Nephron progenitor cell (in vitro differentiated cells): ENCODE measurements at places on chromosomes 3 and 15.

DNA sequence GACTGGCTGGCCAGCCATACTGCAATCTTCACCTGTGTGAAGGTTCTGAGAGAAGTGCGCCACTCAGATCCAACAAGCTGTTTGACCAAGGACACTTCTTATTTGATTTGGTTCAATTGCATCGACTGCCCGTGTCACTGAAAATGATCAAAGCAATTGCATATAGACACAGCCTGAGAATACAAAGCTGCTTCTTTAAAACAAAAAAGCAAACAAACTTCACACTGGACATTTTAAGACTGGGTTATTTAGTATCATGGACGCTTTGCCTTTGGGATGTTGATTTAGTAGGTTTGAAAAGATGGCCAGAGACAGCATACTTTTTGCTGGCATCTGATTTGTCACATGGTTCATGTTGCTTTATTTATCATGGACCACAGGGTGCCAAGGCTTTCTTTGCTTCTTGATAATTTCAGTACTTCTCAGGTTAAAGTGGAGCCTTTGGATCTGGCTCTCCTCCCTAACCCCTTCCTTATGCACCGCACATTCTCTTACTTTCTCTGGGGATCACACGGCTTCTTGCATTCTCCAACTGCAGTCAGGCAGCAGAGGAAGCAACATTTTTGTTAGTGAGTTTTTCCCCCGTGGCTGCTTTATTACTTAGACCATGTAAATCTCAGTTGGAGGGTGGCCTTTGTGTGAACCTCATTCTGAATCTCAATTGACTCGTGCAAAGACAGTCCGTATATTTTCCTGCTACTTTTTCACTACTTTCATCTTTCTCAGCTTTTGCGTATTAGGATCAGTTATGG is 151.0 kb downstream of the CD47 start:
- no peak for DNase-seq

DNA sequence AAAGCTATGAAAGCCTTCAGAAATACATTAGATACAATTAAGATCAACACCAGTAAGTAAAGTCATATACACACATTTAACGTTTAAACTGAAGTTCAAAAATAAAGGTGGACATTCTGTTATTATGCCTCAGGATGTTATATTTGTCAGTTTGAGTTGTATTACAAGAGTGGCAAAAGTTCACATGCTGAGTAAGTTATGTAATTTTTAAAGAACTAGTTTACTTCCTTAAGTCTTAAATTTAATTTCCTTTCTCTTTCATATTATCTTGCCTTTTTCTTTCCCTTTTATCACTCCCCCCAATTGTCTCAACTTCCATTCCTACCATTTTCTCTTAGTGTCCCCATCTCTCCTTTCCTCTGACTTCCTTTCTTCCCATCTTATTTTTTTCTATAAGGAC is 4.9 kb upstream of the GPR87 start:
- no peak for DNase-seq

- DNase-seq: no peak
Measured at GRCh38 chr15:51846463-51847230, 17.2 kb downstream of the TMOD3 start.

DNA sequence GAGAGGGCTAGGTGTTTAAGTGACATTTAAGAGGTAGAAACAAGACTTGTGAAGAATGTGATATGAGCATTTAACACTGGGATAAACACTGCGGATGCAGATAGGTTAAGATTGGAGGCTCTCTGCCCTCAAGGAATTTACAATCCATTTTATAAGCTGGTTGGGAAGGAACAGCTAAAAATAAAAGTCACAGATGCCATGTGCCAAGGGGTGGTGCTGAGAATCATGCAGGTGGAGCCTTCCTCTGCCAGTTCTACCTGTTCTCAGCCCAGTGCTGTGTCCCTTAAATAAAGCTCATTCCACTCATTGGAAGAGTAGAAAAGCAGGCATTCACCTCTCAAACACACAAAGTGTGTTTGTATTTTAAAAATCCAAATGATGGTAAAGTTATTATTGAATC is 261.9 kb downstream of the THRB start:
- DNase-seq: no peak

- peak; percentile 85 for DNase-seq
Measured at GRCh38 chr3:58630076-58630709, 36.4 kb downstream of the FAM3D start.

DNA sequence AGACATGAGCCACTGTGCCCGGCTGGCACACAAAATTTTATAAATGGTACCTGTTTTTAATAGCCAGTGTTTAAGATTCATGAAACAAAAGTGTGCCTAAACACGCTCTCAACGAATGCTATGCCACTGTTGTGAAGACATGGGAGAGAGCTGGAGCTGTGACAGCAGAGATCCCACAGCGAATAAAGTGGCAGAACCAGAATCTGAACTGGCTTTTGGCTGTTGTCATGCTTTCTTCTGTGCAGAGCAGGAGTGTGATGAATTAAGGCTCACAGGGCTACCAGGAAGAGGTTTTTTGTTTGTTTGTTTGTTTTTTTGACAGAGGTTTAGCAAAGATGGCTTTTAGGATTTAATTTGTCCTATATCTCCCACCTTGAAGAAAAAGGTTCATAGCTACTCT is 14.5 kb downstream of the PTPRG start:
- DNase-seq: no peak

- no peak for DNase-seq
Measured at GRCh38 chr3:22117091-22117490, 366.1 kb upstream of the ZNF385D start.

GRCh38 chr3:72231439-72232196 is 446.7 kb upstream of the PROK2 start:
- no peak for DNase-seq

GRCh38 chr15:89071471-89071870 is 16.8 kb upstream of the ABHD2 start:
- no peak for DNase-seq

DNA sequence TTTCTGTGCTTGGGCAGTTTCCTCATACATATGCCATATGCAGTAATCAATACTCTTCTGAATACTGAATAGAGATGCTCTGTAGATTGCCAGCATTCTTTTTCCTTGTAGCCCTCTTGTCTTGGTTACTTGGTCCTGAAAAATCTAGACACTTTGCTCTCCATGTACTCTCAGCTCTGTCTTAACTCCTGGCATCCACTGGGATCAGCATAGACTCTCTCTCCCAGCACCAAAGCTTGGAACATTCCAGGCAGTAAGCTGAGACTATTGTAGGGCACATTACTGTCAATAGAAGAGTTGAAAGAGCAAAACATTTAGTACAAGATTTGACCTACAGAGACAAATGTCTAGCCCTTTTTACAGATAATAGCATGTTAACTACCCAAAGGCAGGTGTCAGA is 1100.3 kb downstream of the TBL1XR1 start:
- no peak for DNase-seq

DNA sequence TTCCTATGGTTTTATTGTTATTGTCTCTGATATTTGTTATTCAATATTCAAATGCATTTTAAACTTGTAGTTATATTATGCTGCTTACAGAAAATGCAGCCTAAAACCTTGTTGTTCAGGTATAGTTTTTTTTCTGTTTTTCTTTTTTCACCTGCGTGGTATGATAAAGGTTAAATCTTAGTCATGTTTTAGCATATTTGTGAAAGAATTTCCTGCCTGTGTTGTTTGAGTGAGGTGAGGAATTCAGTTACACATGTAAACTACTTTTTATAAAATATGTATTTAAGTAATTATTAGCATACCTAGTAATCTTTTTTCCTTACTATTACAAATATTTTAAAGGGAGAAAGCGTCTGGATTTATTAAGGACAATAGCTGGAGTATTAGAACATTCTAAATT is 90.0 kb upstream of the NAALADL2 start:
- DNase-seq: no peak

DNA sequence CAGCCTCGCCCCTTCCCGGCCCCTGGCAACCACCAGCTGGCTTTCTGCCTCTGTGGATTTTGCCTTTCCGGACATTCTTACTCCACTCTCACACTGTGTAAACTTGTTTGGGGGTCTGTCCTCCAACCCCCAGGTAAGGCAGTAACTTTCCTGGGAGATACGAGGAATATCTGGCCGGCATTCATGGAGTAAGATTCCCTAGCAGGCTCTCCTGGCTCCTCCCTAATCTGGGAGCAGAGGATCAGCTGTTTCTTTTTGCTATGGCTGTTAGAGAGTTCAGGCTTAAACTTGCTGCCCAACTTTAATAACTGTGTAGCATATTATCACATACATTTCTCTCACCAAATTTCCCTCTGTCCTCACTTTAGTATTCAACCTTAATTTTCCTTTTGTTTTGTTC is 64.3 kb downstream of the IGF2BP2 start:
- DNase-seq: no peak

DNA sequence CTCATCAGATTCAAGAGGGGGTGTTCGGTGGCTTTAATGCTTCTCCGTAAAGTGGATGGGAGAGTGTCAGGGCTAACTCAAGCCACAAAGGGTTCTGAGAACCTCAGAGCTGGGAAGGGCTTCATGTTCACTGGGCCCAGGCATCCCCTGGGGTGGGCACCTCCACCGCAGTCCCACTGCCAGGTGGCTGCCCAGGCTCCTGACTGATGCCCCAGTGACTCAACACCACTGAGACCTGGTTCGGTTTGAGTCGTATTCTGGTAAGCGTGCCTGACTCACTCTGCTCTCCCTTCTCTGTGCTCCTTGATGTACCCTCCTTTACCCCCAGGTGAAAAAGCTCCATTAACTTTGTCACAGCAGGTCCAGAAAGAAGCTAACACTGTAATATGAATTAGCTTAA is 304.6 kb downstream of the RPLP1 start:
- DNase-seq: no peak

DNA sequence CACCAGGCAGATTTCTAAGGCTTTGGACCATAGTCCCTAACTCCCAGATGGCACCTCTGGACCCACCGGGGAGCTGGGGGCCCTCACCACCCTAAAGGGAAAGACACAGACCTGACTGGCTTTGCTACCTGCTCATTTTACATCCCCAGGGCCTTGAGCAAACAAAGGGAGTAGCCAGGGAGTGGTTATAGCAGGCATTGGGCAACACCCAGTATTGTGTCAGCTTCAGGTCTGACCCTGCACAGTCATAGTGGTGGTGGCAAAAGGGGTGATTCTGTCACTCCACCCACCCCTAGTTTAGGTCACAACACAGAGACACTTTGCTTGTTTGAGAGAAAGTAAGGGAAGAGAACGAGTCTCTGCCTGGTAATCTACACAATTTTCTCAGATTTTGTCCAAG is 352.5 kb downstream of the DIPK2A start:
- no peak for DNase-seq

DNA sequence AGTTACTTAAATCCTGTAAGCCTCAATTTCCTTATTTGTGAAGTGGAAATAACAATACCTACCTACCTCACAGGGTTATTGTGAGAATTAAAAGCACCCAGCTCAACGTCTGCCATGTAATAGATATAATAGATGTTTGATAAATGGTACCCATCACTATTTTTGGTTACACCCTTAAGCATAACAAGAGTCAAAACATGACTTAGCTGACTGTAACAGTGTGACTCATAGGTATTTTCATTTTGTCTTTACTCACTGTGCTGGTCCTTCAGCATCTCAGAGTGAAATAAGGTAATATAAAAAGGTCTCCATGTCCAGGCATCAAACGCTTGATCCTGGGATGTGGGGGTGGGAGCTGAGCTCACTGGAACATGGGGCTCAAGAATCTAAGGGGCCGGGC is 3.1 kb downstream of the CPLX3 start:
- no peak for DNase-seq

DNA sequence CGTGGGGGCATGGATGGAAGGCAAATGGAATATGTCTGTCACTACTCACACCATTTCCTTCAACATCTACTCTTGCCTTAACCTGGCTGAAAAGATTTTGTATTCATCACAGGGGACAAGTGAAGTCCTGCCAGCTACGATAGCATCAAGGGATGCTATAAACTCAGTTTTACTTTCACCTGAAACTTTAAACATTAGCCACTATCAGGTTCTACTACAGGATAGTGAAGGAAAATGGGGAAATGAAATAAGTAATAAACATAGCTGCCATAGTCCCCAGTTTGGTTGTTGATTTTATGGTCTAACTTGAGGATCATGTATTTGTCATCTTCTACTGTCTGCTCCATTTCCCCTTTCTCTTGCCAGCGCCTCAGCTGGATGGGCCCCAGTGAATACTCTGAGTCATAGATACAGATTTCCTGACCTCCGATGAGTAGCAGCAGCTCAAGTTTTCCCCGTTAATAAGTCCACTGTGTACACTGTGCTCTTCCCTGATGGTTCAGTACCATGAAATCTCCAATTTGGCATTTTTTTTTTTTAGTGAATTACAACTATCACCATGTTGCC is 338.2 kb upstream of the SLCO3A1 start:
- no peak for DNase-seq

DNA sequence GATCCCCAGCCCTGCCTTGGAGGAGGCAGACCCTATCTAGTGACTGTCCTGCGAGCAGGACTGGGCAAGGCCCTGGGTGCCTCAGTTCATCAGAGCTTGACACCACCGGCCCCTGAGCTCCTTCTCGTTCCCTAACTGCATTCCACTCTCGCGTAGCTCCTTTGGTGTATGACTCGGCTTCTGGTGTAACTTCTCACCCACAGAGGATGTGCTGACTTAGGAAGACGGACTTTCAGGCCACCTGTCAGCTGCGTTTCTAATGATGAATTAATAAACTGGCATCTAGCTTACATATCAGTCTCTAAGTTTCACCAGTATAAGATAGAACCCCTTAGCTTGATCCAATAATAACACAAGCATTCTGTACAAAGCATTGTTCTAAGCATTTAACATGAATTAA is 17.5 kb downstream of the ABCF3 start:
- no peak for DNase-seq

DNA sequence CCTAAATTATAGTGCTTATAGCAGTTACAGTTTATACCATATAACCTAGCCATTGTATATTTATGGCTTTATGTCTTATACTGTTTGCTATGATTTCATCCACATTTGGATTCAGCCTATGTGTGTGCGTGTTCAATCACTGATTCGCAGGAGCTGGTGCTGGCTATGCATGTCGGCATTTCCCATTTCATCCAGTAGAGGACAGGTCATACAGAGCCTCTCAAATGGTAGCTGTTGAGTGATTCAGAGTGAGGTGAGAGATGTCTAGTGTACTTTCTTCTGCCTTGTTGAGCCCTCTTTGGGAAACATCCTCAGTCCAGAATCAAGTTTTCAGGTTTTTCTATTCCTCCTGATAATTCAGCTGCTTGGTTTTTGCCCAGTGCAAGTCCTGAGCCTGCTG is 76.1 kb downstream of the FRMD4B start:
- DNase-seq: no peak

DNA sequence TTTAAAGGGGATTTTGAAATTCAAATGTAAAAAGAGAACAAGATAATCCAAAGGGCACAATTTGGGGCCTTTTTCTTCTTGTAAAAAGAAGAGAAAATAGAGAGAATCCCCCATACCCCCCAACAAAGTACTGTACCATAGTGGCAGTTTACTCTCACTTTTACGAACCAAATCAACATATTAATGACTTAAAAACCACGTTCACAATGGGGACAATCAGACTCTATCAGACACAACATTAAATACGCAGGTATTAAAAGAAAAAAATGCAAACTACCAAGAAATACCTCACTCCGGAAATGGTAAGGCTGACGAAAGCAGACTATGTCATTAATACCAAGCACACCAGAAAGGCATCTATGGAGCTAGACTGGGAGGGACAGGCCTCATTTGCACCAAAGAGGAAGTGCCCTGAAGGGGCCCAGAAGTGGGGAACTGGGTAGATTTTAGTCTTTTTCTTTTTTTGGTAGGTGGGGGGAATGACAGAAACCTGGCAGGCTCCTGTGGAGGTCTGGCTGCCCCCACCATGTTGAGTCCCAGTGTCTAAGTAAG is 134.3 kb downstream of the TIGIT start:
- DNase-seq: no peak
